AG09319 (cell line): ENCODE measurements at places on chromosomes 3 and 15.
A peak's percentile ranks its signal among the peaks of the same experiment; 100 is the strongest.

DNA sequence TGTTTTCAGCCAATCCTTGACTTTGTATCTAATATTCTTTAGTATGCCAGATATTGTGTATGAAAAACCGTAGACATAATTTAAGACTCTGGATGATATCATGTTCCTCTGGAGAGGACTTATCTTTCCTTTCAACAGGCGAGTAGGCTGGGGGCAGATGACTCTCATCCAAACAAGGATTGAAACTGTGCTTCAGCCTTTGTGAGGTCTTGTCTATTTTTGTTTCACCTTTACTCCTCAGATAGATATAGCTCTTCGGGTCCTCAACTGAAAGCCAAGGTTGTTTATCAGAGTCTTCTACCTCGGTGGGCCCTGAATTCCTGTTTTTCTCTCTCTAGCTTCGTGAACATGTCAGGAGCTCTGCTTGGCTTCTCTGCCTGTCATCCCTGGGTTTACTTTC lies 66.0 kb downstream of the C3orf20 start:
- DNase-seq, result no peak

- peak; percentile 34 for DNase-seq
Observed at GRCh38 chr3:52090131-52090932, 34.0 kb upstream of the DUSP7 start.

- no peak for DNase-seq
Observed at GRCh38 chr3:87367736-87368135, 91.4 kb upstream of the POU1F1 start.

DNA sequence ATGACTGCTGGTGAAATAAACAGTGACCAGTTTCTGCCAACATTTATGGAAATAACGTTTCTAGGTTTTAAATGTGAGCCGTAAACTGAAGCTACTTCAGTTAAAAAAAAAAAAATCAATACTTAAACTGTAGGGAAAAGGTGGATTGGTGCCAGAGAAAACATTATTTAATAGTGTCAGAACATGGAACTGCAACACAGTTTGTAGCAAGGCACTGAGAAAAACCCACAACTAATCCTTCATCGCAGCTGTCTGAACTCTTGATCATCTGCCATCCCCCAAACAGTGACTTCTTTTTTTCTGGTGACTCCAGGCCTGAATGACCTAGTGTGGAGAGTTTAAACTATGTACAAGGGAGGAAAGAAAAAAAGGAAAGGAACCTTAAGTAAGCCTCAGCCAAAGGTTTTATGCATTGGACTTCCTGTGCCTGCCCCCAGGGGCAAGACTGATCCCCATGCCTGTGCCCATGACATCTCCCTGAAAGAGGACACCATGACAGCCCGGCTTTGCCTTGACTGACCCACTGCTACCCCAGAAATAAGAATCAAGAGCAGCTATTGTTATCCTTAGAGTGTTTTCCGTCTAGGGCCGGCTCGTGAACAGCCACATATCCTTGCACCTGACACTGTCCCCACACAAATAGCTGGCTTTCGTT lies 33.1 kb downstream of the CRTAP start:
- no peak for DNase-seq

DNA sequence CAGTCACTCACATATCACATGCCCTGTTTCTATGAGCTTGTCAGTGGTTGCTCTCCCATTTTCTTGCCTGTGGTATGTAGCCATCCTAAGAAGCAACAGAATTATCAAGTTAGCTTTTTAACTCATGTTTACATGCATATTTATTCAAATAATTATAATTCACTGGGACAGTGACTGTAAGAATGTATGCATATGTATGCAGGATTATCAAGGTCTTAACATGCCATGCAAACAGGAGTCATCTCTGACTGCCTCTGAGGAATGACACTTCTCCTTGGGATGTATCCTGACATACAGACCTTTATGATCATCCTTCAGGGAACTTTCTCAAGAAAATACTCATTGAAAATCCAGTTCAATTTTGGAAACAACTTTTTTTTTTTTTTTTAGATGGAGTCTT lies 240.9 kb downstream of the CPNE4 start:
- no peak for DNase-seq

GRCh38 chr15:101498717-101499480 lies 9.4 kb upstream of the PCSK6 start:
- no peak for DNase-seq

DNA sequence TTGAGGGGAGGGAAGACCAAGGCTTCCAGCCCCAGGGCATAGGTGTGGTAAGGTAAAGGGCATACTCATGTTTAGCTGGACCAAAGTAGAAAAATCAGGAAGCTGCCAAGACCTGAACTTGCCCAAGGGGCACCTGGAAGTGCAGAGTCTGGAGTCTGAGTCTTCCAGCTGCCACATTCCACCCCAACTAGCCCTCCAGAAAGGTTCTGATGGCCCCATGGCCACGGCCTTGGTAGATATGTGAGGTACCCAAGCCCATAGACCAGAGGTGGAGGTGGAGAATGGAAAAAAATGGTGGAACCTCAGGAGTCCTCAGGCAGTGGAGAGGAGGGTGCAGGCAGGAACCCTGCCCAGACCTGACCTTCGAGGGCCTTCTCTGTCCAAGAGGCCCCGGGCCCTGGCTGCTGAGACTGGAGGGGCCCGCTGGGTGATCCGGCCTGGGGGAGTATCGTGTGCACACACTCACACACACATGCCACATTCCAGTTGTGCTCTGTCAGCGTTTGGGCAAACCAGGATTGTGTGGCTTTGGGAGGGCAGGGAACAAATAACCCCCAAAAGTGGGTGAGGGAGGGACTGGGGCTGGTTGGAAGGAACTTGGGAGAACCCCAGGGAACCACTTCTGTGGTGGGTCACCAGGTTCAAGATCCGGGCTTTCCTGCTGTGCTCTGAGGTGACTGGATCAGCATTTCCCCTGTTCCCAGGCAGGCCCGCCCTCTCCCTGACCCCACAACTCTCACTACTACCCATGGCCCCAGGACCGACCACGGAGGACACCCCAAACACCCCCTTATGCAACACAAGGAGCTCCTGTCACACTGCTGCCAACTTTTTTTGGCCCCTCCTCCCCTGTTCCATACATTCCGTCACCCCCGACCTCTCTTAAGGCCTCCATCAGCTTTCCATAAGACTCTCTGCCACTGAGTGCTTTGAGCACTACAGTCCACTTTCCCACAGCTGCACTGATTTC lies 11.6 kb downstream of the MYL3 start:
- no peak for DNase-seq

DNA sequence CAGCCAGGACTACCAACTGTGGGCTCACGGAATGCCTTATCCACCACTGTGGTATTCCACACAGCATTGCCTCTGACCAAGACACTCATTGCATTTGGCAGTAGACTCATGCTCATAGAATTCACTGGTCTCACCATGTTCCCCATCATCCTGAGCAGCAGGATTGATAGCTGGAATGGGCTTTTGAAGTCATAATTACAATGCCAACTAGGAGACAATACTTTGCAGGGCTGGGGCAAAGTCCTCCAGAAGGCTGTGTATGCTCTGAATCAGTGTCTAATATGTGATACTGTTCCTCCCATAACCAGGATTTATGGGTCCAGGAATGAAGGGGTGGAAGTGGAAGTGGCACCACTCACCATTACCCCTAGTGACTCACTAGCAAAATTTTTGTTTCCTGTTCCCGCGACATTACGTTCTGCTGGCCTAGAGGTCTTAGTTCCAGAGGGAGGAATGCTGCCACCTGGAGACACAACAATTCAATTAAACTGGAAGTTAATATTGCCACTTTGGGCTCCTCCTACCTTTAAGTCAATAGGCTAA lies 58.6 kb upstream of the CCDC80 start:
- no peak for DNase-seq

DNA sequence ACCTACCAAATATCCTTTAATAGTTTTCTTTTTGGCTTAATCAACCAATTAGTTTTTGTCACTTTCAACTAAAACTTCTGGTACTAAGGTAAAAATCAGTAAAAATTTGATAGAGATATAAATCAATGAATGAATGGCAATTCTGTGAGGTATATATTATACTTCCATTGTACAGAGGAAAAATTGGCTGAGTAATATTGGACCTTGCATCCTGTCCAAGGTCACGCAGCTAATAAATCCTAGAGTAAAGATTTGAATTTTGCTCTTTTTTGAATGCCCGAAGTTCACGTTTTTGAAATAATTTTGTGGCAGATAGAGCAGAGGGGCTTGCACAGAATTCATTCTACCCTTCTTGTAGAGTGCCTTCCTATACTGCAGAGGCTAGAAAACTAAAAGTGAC lies 81.1 kb upstream of the ZNF280D start:
- no peak for DNase-seq

- DNase-seq, result no peak
Observed at GRCh38 chr3:142618917-142619461, 22.8 kb downstream of the PLS1 start.

DNA sequence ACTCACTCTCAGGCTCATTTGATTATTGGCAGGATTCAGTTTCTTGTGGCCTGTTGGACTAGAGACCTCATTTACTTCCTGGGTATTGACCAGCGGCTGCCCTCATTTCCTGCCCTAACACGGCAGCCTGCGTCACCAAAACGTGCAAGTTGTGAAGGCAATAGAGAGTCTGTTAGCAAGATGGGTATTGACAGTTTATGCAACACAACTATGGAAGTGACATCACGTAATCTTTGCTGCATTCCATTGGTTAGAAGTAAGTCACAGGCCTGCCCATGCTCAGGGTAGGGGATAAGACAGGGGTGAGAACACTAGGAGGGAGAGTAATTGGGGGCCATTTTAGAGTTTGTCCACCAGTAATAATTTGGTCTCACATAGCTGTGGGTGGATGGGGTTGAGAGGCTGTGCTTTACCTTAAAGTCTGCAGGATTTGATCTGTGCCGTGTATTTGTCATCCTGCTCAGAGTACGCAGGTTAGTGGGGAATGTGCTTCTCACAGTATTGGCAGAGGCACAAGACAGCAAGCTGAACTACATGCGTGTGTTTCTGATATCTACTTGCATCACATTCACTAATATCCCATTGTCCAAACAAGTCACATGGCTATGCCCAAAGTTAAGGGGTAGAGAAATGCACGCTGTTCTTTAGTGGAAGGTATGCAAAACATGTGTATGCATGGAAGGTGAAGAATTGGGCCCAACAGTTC lies 83.3 kb downstream of the EDEM1 start:
- no peak for DNase-seq

GRCh38 chr3:8505621-8506020 lies 4.0 kb downstream of the LMCD1 start:
- no peak for DNase-seq

GRCh38 chr3:184512621-184513020 lies 49.0 kb upstream of the EPHB3 start:
- DNase-seq, result no peak

- no peak for DNase-seq
Observed at GRCh38 chr15:89781055-89781454, 4.9 kb downstream of the MESP2 start.

- DNase-seq, result no peak
Observed at GRCh38 chr15:98408231-98408630, 240.1 kb upstream of the IGF1R start.
